Activated T-cell treated with anti-CD3 and anti-CD28 coated beads, Interleukin-2, amount 50 U/mL, for 1 hour (primary cell): ENCODE measurements at places on chromosomes 5 and 9.

- DNase-seq: no peak
These were observed at the start of gene DMRT2 for GRCh38 chr9:1050125-1050895. Gene DMRT2 (plus strand): TSS chr9:1050357. CDS start chr9:1051614, 1,257 bp downstream.

DNA sequence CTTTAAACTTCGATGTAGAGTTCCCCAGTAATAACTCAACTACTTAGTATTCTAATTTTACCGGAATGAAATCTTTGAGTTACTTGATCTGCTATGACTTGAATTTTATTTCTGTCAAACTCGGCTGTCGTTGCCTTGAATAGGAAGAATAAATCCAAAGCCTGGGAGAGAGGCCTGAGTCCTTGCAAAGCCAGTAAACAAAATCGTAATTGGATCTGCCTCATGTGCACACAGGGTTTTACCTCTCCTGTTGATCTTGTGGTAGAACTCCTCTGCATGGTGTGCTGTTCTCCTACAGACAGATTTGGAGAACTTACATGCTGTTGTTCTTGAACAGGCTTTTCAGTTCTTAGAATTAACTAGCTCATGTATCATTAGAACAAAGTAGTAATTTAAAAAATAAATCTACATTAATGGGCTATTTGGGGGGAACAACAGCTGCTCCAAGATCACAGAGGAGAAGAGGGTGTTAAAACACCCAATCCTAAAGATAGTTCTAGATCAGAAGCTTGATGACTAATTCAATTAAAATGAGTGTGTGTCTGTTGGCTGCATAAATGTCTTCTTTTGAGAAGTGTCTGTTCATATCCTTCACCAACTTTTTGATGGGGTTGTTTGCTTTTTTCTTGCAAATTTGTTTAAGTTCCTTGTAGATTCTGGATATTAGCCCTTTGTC, 28.9 kb downstream of the HSPB3 start:
- no peak for DNase-seq

DNA sequence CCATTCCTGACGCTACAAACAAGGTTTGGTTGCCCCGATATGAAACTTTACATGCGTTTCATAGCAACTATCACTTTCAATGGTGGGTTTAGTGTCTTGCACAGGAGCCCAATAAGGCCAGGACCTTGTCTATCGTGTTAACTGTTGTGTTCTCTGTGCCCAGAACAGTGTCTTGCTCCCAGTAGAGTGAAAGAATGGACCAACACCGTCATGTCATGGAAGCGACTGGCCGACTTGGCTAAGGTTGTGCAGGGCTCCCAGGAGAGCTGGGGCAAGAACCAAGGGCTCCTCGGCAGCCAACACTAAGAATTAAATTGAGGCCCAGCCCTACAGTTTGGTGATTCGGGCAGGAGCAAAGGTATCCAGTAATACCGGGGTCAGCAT, 498 bp upstream of the ARHGEF37 start:
- DNase-seq: no peak

GRCh38 chr5:29001666-29002065, 1963.3 kb upstream of the CDH9 start:
- DNase-seq: no peak

- no peak for DNase-seq
These were observed 80.1 kb downstream of the EFNA5 start for GRCh38 chr5:107590686-107591085.

DNA sequence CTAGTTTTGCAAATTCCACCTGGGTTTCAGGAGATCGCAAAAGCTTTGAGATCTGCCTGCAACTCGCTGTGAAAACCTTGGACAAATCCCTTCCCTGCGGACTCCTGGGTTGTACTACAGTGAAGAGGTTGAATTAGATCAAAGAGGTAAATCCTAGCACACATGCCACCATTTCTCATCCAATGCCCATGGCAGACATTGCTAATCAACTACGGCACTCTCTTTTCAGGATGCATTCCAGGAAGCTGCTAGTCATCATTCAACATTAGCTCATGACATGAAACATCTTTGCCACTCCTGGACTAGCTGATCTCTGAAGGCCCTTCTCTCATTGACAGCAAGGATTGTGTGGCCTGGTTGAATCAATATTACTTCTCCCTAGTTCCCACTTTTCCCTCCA, 46.1 kb downstream of the PCDH1 start:
- DNase-seq: no peak

DNA sequence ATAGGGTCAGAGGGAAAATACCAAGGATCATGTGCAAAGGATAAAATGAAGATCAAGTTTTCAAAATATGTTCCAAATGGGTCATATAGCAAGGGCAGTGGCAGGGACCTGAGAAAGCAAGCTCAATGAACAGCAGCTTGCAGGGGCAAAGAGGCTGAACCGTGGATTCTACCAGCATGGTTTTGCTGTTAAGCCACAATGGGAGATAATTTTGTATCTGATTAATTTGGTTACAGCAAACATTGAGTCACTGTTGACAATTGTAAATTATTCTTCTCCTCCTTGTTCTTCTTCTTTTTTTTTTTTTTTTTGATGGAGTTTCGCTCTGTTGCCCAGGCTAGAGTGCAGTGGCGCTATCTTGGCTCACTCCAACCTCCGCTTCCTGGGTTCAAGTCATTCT, 18.4 kb upstream of the ERAP2 start:
- no peak for DNase-seq

DNA sequence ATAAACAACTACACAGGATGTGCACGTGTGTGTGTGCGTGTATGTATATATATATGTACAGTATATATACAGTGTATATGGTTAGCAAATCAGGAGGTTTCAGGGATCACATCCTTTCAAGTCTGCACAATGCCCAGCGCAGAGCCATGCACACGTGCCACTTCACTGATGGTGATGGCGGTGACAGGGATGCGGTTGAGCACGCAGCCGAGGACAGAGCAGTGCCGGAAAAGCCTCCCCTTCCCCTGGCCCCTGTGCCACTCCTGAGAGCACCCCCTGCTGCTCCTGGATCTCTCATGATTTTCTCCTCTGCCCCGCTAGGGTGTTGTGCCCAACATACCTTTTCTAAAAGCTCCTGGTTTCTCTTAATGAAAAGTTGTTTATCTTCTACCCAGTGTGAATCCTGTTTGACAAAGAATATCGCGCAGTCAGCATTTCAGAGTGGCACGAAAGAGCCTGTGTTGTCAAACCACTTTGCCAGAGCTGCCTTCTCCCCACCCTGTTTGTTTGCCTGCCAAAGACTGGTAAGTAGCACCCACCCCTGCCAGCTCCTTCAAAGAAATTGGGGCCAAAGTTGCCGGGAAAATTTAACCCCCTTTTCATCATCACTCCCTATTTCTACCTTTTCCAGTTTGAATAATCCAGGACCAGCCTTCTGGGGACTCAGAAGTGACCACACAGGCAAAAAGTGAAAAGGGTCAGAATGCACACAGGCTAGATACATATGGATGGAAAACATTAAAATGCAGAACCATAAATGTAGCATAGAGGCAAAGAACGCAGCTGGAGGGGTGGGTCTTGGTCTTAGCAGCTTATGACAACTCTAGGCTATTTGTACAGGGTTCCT, 126.2 kb upstream of the DPYSL3 start:
- no peak for DNase-seq

DNA sequence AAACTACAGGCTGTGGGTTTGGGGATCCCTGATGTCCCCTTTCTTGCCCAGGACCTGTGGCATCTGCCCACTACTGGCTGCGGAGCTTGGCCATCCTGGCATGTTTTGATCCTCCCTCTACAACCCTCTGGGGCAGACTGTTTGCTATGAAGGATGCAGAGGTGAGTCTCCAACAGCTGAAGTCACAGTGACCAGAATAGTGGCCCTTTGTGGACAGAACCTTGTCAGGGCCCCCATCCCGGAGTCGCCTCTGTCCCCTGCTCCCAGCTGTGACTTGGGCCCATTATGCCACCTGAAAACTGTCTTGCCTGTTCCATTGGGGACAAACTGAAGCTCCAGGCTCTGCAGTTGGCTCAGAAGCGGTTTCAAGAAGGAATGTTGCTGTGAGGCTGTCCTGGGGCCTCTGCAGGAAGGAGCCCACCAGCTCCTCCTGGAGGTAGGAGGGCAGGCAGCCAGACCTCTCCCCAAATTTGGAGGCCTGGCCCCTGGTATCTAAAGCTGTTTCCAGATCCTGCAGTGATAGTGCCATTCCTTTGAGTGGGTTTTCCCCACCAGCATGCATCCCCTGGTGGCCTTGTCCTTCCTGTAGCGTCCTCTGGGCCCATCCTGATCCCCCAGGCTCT, 93.3 kb downstream of the BARX1 start:
- no peak for DNase-seq

- no peak for DNase-seq
These were observed 10.9 kb upstream of the RNF145 start for GRCh38 chr5:159220206-159220605.

- DNase-seq: no peak
These were observed 57.4 kb downstream of the SEMA4D start for GRCh38 chr9:89440548-89440947.

DNA sequence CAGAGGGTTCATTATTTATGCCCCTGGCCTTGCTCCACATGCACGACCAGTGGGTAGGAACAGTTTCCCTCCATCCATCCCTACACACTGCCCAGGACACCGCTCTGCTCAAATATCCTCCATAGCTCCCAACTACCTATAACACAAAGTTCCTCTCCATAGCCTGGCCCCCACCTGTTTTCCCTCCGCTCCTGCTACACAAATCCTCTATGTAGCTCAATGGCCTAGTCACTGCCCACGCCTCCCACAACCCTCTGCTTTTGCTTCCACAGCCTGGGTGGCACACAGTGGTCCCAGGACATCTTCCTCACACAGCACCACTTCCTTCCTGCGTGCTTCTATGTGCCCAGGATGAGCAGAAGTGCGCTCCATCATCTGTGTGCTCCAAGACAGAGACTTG, 20.4 kb downstream of the REXO4 start:
- DNase-seq: no peak

DNA sequence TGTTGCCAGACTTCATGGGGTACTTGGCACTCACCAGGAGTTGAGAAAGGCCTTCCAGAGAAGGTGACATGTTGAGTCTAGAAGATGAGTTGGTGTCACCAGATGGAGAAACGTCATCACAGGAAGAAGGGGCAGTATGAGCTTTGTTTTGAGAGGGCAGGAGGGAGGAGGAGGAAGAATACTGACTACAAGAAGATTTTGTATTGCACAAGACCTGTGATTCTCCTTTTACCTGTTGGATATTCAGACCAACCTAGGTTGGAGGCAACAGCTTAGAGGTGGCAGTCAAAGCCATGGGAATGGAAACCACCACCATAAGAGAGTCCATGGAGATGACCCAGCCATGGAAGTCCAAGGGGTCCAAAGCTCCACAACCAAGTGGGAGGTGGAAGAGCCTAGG, 154.2 kb downstream of the TSSK1B start:
- DNase-seq: no peak

DNA sequence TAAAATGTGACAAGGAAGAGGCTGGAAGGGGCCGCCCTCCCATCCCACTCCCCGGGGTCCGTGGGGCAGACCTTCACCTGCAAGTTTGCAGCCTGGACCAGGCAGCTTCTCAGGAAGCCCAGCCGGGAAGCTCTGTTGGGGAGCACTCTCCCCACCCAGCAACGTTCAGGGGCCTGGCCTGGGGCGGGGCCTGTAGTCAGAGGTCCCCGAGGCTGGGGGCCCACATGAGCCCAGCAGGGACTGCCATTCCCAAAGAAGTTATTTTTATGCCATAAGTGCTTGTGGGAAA, 32.7 kb upstream of the NOTCH1 start:
- no peak for DNase-seq

DNA sequence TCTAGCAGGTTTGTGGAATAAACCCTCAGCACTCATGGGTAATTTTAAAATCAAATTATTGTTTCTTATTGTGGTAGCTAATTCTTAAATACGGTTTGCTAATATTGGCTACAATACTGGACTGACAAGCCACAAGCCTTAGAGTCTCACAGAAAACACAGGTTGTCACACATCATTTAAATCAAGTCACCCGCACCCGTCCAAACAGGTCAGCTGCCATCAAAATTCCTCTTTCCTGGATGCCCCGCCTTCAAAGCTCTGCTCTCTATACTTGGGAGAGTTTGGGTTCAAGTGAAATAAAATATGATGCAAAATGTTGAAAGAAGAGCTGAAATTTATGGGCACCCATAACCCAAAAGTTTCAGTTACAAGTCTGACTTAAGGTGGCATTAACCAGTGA, 12.3 kb upstream of the SUSD1 start:
- DNase-seq: no peak

DNA sequence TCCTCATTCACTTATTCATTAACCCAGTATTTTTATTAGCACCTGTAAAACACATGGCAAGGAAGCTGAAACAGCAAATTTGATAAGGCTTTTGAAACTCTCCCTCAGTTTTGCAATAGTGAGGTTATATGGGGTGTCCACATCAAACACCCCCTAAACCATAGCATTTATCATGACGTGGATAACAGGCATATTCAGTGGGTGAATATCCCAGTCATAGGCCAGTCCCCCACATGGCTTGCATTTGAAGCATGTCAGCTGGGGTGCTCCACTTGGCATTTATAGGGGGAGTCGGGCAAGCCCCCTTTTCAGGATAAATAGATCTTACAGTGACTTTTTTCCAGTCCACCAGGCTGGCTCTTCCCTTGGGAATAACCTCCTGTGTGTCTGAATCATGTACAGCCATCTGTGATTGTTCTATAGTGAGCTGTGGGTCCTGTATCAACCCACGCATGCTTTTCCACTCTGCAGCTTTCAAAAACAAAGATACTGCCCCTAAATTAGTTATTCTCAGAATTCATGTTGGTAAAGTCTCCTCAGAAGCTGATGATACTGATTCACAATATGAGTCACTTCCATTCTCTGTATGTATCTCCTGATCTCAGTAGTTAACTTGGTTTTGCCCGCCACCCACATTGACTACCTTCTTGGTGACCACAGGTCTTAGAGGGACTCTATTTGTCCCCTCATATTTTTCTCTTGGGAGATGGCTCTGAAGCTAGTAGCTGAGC, 84.4 kb upstream of the SPIN1 start:
- DNase-seq: no peak

- DNase-seq: no peak
These were observed 97.2 kb upstream of the SARDH start for GRCh38 chr9:133835262-133835901.

DNA sequence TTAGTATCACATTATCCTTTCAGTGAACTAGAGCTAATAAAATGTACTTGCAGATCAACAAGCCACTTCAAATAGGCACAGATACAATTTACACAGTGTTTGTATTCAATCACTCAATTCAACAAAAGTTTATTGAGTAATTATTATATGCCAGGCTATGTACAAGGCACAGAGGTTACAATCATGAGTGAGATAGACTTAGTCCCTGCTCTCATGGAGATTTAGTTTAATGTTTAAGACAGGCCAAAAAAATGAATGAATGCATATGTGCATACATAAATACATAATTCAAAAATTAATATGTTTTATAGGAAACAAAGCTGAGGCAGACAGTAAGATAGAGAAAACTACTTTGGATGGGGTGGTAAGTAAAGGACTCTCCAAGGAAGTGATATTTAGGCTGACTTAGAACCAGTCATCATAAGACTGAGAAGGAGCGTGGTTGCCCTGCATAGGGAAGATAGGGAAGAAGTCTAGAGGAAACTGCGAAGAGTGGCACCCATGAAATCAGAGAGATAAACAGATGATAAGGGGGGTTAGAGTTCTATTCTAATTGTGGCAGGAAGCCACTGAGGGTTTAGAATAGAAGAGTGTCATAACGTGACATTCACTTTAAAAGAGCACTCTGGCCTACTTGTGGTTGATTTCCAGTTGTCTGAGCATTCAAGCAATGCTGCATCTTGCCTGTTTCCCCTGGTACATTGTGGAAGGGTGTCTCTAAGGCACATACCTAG, 49.7 kb upstream of the GRAMD2B start:
- DNase-seq: no peak
